Activated B cell treated with CpG ODN at 0.5 μM for 24 hours (primary cell): ENCODE measurements at places on chromosomes 2 and 18.

DNA sequence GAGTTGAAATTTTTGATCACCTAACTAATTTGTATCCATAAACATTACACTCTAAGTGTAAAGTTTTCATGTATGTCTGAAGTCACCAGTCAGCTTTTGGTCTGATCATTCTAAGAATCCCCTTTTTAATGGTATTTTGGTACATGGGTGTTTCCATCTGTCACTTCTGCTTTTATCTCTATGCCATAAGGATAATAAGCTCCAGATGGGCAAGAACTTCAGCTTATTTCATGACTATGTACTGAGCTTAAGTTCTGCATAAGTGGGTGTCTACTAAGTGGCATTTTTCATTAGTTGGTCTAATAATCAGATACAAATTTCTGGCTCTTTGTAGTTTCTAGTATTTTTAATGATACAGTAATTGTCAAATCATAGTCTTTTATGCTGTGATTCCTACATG lies 20.4 kb downstream of the UBXN4 start:
- DNase-seq, result no peak

DNA sequence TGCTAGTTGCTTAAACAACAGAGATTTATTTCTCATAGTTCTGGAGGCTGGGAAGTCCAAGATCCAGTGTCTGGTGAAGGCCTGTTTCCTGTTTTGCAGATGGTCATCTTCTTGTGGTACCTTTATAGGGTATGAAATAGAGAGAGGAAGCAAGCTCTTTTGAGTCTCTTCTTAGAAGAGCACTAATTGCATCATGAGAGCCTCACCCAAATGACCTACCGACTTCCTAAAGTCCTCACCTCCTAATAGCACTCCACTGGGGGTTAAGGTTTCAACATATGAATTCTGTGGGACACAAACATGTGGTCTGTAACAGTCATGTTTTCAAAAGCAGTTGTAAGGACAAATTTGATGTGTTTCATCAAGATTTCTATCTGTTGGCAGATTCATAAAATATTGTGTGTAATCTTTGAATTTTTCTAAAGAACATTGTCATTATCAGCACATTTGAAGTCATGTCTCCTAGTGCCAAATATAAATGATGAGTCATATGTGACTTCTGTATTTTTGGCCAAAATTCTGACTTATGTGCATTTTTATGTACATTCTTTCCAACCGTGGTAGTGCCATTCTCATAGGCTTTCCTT lies 45.3 kb downstream of the CD28 start:
- DNase-seq, result no peak

- no peak for DNase-seq
These were observed 90.0 kb downstream of the CDH2 start for GRCh38 chr18:28086670-28087552.

DNA sequence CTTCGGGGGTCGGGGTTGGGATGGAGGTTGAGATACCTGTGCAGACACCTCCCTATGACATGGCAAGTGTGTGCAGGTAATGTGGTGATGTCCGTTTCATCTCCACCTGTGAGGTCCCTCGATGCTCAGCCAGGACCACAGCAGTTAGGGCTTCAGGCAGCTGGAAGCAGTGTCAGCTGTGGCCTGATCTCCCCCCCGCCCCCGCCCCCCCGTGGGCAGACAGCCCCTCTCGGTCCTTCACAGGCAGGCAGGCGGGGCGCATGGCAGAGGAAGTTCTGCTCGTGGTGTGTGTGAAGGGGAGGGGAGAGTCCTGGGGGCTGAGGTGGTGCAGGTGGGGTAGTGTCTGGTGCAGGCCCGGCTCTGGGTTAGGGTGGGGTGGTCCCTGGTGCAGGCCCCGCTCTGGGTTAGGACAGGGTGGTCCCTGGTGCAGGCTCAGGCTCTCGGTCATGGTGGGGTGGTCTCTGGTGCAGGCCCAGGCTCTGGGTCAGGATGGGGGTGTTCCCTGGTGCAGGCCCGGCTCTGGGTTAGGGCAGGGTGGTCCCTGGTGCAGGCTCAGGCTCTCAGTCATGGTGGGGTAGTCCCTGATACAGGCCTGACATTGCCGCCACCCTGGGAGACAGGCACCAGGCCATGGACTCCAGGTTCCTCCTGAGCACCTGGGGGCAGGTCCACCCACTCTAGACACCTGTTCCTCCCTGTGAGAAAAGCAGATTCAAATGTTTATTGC lies 94.3 kb downstream of the NFATC1 start:
- no peak for DNase-seq

GRCh38 chr18:69787825-69788547 lies 159.7 kb downstream of the CD226 start:
- DNase-seq, result no peak

- no peak for DNase-seq
These were observed 23.4 kb upstream of the TANK start for GRCh38 chr2:161136696-161137324.

DNA sequence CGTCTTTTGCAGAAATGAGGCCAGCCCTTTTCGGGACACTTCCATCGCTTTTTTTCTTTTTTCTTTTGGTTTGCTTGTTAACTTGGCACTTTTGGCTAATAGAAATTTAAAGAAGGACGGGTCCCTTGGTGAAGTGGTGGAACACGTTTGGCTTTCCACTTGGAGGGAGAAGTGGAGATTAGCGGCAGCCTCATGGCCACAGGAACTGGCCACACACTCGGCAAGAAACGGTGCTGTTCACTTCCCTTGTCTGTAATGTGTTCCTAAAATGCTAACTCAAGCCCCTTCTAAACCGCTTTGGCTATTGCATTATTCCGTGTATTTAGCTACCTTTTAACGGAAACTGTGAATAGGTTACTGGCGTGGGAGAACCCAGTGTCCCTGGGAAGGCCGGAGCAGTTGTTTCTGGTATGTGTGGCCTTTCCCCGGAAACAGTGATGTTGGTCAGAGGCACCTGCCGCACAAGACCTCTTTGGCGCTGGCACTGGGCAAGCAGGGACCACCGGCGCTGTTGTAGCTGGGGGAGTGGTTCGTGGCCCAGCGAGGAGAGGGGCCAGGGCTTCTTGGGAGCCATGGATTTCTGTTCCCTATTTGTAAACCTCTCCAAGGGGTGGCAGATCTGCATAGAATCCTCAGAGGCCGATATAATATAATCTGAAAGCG lies 981 bp downstream of the RAMP1 start:
- no peak for DNase-seq

DNA sequence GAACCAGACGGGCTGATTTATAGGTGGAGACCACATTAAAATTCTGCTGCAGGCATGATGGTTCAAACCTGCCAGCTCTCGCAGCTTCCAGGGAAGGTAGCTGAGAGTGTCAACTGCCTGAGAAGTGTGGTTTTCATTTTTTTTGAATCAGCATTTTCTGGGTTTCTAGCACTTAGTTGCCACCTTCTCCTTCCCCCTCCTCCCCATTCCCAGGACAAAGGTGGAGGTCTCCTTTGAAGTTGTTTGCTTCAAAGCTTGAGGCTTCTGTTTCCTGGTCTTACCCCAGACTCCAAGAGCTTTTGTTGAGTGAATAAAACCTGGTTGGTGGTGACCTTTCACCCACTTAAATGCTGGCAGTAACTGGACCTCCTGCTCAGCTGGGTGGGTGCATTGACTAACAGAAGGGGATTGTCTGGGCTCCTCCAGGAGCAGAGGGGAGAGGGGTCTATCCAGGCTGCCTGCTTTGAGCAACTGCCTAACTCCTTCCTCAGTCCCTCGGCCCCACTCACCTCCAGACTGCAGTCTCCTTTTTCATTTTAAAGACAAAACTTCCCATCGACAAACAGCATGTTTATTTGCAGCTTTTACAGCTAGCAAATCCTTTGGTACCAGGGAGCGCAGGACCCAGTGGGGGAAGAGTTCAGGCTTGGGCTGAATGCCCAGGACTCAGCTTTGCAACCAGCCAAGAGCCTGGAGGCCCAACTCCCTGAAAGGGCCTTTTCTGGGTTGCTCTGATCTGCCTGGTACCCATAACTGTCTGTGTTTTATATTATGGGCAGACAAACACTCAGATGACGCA lies 3.5 kb downstream of the RHOB start:
- no peak for DNase-seq

GRCh38 chr2:100935372-100935752 lies 66.7 kb upstream of the RPL31 start:
- DNase-seq, result no peak

DNA sequence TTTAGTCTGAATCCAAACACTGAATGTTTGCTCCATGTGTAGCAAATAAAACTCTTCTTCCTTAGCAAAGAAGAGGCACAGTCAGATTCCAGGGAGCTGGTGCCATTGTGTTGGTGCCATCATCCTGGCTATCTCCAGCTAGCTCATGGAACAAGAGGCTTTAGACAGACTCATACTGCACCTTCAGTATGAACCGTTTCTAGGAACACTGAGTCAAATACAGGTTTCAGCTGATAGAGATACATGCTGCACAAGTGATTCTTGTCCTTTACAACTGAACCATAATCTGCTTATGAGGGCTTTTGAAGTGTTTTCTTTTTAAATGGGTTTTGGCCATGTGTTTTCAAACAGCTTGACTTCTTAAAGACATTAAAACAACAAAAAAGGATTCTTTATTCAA lies 57.9 kb downstream of the DYNC1I2 start:
- no peak for DNase-seq

DNA sequence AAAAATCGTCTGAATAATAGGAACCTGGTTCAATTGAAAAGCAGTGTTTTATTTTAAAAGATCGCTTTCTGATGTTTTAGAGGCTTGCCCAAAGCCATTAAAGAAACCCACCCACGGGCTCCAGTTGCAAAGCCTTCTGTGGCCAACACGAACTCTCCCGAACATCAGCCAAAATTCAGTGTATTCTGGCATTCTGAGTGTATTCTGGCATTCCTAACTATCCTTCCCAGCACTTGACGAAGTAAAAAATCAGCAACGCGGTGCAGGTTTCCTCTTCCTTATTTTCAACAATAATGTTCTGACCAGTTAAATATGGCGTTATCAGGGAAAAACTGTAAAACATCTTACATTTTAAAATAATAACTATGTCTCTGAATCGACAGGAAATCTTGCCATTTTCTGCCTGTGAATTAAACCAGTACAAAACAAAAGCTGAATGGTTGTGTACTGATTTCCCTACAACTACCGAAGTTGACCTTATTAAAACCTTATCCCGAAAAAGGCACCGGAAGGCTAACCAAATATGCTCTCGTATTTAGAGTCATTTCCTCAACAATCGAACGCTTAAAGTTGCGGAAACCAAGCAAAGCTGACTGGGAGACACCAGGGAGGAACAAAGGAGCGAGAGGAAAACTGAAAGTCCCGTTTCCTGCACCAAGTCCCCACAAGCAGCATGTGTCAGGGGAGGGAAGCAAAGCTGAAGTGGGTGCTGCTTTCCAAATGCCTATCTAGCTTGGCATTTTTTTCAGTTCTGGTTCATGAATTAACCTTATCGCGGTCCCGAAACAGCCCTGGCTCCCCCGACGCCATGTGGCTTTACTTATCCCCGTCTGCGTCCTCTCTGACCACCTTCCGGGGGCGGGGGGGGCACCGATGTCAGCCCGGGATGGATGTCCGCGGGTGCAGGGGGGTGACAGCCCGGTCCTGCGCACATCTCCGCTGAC lies 44.3 kb downstream of the ZNF516 start:
- DNase-seq, result no peak

DNA sequence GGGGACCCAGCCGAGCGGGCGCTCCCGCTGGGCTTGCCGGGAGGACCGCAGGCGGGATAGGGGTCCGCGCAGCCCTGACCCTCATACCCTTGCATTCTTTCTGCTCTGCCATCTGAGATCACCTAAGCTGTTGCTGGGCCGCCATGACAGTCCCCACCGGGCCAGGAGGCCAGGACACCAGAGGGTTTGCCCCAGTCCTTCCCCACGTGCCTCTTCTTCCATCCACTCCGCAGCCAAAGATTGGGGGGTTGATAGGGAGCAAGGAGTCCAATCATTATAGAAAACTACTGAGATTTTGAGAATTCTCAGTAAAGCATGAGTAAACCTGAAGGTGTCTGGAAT lies 453 bp upstream of the GRB14 start:
- no peak for DNase-seq

DNA sequence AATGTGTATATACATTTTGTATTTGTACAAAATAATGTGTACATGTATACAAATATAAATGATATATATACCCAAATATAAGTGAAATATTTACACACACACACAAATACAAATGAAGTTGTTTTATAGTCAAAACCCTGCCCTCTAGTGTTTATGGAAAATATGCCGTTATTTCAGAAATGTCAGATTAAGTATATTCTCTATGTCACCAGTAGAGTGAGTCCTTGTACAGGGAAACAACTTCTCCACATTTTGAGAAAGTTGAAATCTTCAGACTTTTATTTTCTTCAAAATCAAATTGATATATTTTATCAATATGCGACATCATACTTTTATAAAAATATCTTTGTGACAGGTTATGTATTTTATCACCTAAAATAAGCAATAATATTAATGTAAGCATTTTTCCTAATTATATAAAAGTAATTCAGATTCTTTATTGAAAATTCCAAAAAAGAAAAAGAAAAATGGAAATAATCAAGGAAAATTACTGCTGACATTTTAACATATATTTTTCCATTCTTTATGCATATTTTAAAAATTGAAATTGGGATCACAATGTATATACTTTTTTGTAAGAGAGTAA lies 22.4 kb downstream of the ARL6IP6 start:
- DNase-seq, result no peak

DNA sequence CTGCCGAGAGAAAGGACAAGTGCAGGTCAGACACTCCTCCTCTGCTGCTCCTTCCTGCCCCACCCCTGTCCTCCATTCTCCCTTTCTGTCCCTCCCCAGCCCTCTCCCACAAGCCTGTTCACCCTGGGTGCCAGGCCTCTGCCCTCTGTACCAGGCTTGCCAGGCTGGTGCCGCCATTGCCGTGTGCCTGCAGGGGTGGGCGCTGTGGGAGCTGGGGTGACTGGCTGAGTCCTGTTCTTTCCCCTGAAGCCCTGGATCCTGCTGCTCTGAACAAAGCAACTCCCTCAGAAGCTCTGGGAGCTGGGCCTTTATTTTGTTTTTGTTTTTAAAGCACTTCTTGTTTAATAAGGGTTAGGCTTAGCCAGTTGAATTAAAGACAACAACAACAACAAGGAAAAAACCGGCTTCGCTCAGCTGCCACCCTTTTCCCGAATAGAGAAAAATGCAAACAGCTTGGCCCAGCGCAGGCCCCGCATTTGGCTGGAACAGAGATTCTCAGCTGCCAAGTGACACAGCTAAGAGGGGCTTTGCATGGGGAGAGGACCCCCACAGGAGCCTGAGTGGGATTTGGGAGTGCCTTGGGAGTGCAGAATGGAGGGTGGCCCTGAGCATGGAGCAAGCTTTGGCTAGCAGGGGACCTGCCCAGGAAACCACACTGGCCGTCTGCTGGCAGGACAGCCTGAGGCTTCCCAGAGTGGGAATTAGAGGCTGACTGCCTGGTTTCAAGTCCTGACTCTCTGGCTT lies 9.1 kb downstream of the PCARE start:
- DNase-seq, result no peak

- no peak for DNase-seq
These were observed 55.2 kb downstream of the MBP start for GRCh38 chr18:77077401-77077800.

DNA sequence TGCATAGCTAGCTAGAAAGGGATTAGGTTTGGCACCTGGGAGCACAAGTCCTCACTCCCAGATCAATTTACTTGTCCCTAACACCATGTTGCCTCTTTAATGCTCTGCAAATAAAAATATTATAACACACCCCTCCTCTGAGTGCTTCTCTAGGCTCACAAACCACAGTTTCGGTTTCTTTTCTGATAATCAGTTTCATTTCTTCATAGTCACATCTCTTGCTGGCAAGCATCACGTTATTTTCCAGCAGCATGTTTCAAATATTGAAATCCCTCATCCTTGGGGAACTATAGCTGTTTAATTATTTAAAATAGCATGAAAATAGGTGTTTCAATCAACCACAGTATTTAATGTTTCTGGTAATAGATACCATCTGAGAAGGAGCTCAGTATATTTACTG lies 13.9 kb upstream of the SMCHD1 start:
- DNase-seq, result no peak
